Thymus (tissue), 14 donors: ENCODE measurements at places on chromosomes 7 and 10. TPM values are rescaled to one million over a fixed set of nuclear protein-coding genes. Genes with fewer than 3 reads are reported as not detected.

The CYP2C8 gene
- 0.71 TPM for total RNA-seq

GRCh38 chr7:141999058-141999623 lies 3.5 kb downstream of the MGAM start:
- no peak overlapping the region for H3K27ac ChIP-seq
- no peak overlapping the region for H3K4me3 ChIP-seq
- H3K4me1 ChIP-seq, result no peaks in the 10 kb centered on the region
- DNase-seq, result no peak

GRCh38 chr7:107711301-107711700 lies 32.6 kb upstream of the CBLL1 start:
- H3K27ac ChIP-seq, result no peak overlapping the region
- no peak for DNase-seq
- no peaks in the 10 kb centered on the region for H3K27me3 ChIP-seq
- H3K4me3 ChIP-seq, result no peak overlapping the region
- no peaks in the 10 kb centered on the region for H3K4me1 ChIP-seq

DNA sequence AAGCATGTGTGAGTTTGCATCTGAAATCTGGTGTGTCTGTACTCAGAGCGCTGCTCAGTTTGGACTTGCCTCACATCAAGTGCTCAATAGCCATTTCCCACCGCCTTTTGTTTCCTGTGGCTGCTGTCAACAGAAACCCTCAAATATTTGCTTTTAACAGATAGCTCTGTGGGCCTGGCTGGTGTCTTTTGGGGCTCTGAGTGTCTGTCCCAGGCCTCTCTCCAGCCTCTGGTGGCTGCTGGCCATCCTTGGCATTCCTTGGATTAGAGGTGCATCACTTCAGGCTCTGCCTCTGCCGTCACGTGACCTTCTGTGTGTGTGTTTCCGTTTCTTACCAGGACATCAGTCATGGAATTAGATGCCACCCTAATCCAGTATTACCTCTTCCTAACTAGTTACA lies 9.3 kb downstream of the YKT6 start:
- H3K27me3 ChIP-seq, result no peaks in the 10 kb centered on the region
- H3K27ac ChIP-seq, result no peak overlapping the region
- H3K4me3 ChIP-seq, result no peak overlapping the region
- DNase-seq, result no peak
- peaks cover 4% of the 10 kb centered on the region for H3K4me1 ChIP-seq

GRCh38 chr10:3729397-3729976 lies 55.5 kb downstream of the KLF6 start:
- no peak overlapping the region for H3K27ac ChIP-seq
- H3K36me3 ChIP-seq, result no peaks in the 10 kb centered on the region
- H3K4me1 ChIP-seq, result no peaks in the 10 kb centered on the region
- H3K4me3 ChIP-seq, result no peak overlapping the region
- H3K27me3 ChIP-seq, result no peaks in the 10 kb centered on the region
- DNase-seq, result no peak

The DLX5 gene
- 0.66 TPM for total RNA-seq

DNA sequence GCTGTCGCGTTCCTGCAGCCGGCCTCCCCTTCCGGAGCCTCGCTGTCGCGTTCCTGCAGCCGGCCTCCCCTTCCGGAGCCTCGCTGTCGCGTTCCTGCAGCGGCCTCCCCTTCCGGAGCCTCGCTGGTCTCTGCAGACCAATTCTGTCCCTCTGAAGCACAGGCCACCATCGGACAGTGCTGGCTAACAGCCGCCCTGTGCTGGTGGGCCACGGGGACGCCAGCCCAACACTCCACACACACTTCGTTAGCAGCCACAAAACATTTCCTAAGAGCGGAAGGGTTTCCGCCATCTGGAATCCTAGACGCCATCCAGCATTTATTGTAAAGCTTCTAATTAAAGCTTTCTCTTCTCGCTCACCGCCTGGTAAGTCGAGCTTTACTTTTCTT lies 11.2 kb downstream of the GPER1 start:
- no peaks in the 10 kb centered on the region for H3K36me3 ChIP-seq
- no peak for DNase-seq
- peaks cover 29% of the 10 kb centered on the region for H3K4me1 ChIP-seq
